ENCODE measurements at places on chromosomes 1 and 21. TPM values are rescaled to one million over a fixed set of nuclear protein-coding genes. Genes with fewer than 3 reads are reported as not detected.

Gene PLD5
- total RNA-seq: not detected

Gene BSND
- total RNA-seq: not detected

Gene SAMD13
- 1.3 TPM for total RNA-seq

Gene TBX15
- total RNA-seq: 0.25 TPM

Gene FMOD
- total RNA-seq: 0.65 TPM

Gene HES4
- 32.3 TPM for total RNA-seq

Gene CIART
- 1.7 TPM for total RNA-seq

Gene GPR52
- 1.9 TPM for total RNA-seq

Gene RGS1
- total RNA-seq: not detected

Gene ZNF669
- total RNA-seq: 12.4 TPM

Gene FCGR2B
- total RNA-seq: not detected

Gene SLC19A2
- 1.8 TPM for total RNA-seq

Gene GJC2
- total RNA-seq: 4.9 TPM

Gene ERICH3
- total RNA-seq: not detected

Gene ESRRG
- total RNA-seq: not detected

Gene KCNJ10
- not detected for total RNA-seq

Gene BMP8B
- under 0.01 TPM for total RNA-seq

Gene ELF3
- 0.13 TPM for total RNA-seq

Gene CD244
- not detected for total RNA-seq

Gene TSTD1
- total RNA-seq: 3.8 TPM

Gene OR10R2
- not detected for total RNA-seq

Gene OR2L3
- total RNA-seq: not detected

Gene GJA8
- not detected for total RNA-seq

Gene TMEM269
- not detected for total RNA-seq

Gene ADCY10
- under 0.01 TPM for total RNA-seq

Gene INSRR
- total RNA-seq: not detected

Gene FAM72B
- 2.3 TPM for total RNA-seq

Gene AMY2A
- not detected for total RNA-seq

Gene C1QTNF12
- 0.57 TPM for total RNA-seq

Gene LYST
- 30.1 TPM for total RNA-seq

Gene LRRC71
- 0.19 TPM for total RNA-seq

Gene LCE3D
- not detected for total RNA-seq
